ENCODE measurements at places on chromosomes 3 and 15.

- no peak for DNase-seq
Observed at GRCh38 chr3:9398700-9399336, 1.4 kb downstream of the SETD5 start.

- DNase-seq = no peak
Observed at GRCh38 chr15:62046078-62046743, 14.0 kb downstream of the VPS13C start.

- DNase-seq = no peak
Observed at GRCh38 chr3:72100601-72101187, 315.7 kb upstream of the PROK2 start.

- DNase-seq = no peak
Observed at GRCh38 chr3:98711426-98711825, 51.7 kb upstream of the ST3GAL6 start.

DNA sequence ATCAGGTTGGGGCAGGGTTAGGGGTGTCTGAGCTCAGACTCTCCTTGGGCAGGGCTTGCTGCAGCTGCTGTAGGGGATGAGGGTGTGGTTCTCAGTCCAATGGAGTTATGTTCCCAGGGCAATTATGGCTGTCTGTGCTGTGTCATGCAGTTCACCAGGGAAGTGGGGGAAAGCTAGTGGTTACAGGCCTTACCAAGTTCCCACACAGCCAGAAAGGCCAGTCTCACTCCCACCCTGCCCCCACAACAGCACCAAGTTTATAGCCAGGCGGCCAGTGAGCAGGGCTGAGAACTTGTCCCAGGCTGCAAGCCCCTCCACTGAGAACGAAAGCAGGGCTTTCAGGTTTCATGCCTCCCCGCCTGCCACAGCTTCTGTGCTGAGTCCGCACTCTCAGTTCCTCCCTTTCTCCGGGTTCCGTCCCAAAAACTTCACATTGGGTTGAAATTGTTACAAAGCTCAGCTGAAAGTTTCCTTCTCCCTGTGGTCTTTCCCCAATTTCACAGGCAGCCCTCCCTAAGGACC lies 19.6 kb upstream of the CPOX start:
- no peak for DNase-seq

- DNase-seq = no peak
Observed at GRCh38 chr15:91409387-91409786, 309.3 kb downstream of the SV2B start.

GRCh38 chr15:90871139-90871715 lies 2.8 kb downstream of the FURIN start:
- DNase-seq = no peak

- no peak for DNase-seq
Observed at GRCh38 chr3:121269389-121269788, 276.4 kb downstream of the POLQ start.

- DNase-seq = no peak
Observed at GRCh38 chr15:65333856-65334255, 29.4 kb downstream of the RNU5B-1 start.

DNA sequence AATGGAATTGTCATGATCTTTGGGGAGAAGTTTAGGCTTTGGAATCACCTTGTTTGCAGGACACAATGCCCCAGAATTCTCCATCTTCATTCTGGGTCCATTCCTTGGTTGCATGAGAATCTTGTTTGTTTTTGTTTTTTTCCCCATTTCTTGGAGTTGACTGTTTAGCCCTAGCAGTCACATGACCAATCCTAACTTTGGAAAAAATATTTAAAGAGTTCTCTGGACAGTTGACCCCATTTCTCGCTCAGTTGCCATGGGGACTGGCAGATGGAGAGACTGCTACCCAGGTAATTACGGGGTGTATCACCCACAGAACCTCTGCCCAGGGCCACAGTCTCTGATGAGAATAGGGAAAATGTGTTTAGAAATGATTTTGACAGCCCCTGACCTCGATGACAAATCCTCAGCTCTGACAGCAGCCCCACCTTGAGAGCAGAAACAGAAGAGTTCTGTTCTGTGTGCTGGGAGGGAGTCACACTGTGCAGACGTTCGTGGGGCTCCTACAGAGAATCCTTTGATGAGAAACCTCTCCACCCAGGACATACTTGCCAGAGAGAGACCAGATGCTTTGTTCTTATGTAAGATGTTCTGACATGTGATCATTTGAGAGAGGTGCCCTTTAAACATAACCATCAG lies 57.7 kb downstream of the IL16 start:
- DNase-seq = no peak

DNA sequence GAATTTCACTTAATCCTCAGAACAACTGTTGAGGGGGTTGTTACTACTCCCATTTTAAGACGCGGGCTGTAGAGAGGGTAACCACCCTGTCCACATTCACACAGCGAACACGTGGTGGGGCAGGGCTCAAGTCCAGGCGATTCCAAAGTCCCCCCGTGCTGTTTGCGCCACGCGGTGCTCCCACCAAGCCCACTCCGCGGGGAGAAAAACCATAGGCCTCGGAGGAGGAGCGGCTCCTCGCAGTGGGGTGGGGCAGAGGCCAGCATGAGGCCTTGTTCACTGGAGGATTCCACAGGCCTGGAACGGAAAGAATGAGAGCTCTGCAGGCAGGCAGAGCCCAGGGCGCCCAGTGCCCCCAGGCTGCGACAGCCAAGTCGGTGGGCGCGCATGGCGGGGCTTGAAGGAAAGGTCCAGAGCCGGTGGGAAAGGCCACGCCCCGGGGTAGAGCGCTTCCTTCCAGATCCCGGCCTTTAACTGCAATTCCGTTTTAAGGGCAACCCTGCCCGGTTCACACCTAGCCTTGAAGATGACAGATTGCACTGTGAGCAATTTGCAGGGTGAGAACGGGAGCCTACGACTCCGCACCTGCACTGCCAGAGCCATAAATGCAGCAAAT lies 161.8 kb upstream of the TBL1XR1 start:
- peak; percentile 29 for DNase-seq

GRCh38 chr3:167780214-167780883 lies 44.8 kb downstream of the SERPINI1 start:
- no peak for DNase-seq

GRCh38 chr3:29280404-29281093 lies at the start of gene RBMS3:
Gene RBMS3 (plus strand): TSS chr3:29281071.
- DNase-seq = no peak

- DNase-seq = no peak
Observed at GRCh38 chr3:76514836-76515235, 525.1 kb upstream of the ROBO2 start.

- DNase-seq = no peak
Observed at GRCh38 chr3:111473550-111473949, 68.4 kb upstream of the CD96 start.

- no peak for DNase-seq
Observed at GRCh38 chr15:62637574-62637897, 405.0 kb upstream of the TPM1 start.

GRCh38 chr15:55873024-55873720 lies 120.2 kb downstream of the NEDD4 start:
- DNase-seq = no peak

GRCh38 chr3:57962448-57962834 lies 45.8 kb upstream of the FLNB start:
- no peak for DNase-seq

DNA sequence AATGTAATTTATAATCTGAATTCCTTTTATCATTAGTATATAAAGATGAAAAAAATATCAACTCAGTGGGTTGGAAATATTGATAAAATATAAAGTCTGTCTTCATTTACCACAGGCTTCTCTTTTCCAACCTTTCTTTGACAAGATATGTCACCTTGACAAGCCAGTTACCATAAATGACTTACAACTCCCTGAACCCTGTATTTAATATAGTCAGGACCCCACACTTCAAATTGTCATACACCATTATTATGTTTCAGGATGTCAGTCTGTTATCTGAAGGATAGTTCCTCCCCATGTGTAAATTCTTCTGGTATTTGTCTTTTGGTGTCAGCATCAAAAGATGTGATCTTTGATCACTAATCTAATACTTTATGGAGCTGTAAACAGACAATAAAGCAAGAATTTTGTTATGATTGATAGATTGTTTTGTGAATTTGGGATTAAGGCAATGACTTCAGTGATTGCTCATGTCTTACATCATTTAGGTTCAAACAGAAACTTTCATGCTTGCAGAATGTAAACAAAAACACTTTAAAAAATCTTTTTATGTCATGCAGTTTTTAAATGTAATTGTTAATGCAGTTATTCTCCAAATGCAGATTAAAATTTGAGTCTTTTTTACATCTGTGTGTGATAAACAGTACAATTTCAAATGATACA lies 503.5 kb upstream of the BCHE start:
- DNase-seq = no peak

GRCh38 chr3:182105875-182106274 lies 394.1 kb downstream of the SOX2 start:
- no peak for DNase-seq

GRCh38 chr3:64148955-64149653 lies 76.2 kb downstream of the PRICKLE2 start:
- DNase-seq = no peak

DNA sequence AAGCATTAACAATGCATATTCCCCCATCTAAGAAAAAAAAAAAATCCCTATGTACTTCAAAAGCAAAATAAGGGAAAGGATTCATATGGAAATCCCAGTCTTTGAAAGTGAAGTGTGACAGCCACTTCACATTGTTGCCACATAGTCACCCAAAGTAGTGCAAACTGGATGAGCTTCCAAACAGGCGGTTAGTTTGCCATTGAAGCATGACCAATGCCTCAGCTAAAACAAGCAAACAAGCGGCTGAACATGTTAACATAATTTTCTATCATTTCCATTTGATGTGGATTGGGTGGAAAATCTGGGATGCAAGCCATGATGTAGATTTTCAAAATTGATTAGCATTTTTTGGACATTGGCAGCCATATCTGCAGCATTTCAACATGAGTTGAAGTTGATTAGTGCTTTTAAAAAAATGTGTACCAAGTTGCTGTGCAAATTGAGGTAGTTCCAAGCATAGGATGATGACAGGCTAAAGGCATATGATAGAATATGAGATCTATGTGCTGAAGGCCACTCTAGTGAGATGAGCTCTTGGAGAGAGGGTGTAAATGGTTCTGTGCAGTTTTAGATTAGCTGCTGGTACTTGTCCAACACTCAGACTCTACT lies 405.2 kb downstream of the NR2F2 start:
- DNase-seq = no peak

- no peak for DNase-seq
Observed at GRCh38 chr3:38840987-38841386, 25.0 kb upstream of the SCN10A start.
